ENCODE measurements at places on chromosomes 4 and X. TPM values are rescaled to one million over a fixed set of nuclear protein-coding genes. Genes with fewer than 3 reads are reported as not detected.
A peak's percentile ranks its signal among the peaks of the same experiment; 100 is the strongest.

GRCh38 chr4:108346818-108347210 lies 178.1 kb upstream of the LEF1 start:
- no peak overlapping the region for H3K27ac ChIP-seq
- no peak for DNase-seq
- H3K4me1 ChIP-seq = no peaks in the 10 kb centered on the region
- no peak overlapping the region for H3K4me3 ChIP-seq

- H3K36me3 ChIP-seq = no peaks in the 10 kb centered on the region
- no peak overlapping the region for H3K27ac ChIP-seq
- H3K4me1 ChIP-seq = no peaks in the 10 kb centered on the region
- DNase-seq = no peak
These were observed 1.9 kb downstream of the TRIM75 start for GRCh38 chr4:165055601-165056000.

DNA sequence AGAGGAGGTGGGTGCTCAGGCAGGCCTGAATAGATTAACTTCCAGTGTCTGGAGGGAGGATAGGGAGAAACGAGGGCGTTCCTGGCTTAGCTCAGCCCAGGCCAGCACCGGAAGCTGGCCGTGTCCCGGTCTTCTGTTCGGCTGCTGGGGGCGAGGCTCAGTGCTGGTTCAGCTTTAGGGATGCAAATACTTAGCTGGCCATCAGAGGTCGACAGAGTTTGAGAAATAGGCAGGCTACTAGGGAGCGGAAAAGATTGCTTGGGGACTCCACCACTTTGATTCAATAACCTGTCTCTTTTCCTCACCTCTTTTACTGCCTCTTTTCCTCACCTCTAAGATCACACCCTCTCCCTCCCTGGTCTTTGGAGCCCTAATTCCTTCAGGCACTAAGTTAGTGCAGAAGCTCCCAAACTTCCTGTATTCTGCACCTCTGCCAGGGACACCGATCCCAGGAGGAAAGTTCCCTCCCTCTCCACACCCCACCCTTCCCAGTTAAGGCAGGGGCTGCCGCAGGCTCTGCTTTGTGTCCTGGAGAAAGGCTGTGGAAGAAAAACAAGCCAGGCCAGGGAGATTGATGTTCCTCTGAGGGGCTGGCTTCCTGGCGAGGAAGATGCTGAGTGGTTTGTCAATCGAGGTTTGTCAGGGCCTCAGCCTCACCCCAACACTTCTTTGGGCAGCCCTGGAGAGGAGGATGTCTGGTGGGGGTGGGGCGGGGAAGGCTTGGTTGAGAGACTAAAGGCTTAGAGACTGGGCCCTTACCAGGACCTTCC lies 6.0 kb upstream of the EFNB1 start:
- H3K36me3 ChIP-seq = no peaks in the 10 kb centered on the region
- DNase-seq = peak; percentile 53
- no peaks in the 10 kb centered on the region for H3K27me3 ChIP-seq
- H3K4me1 ChIP-seq = no peaks in the 10 kb centered on the region
- no peak overlapping the region for H3K27ac ChIP-seq
- H3K4me3 ChIP-seq = no peak overlapping the region

DNA sequence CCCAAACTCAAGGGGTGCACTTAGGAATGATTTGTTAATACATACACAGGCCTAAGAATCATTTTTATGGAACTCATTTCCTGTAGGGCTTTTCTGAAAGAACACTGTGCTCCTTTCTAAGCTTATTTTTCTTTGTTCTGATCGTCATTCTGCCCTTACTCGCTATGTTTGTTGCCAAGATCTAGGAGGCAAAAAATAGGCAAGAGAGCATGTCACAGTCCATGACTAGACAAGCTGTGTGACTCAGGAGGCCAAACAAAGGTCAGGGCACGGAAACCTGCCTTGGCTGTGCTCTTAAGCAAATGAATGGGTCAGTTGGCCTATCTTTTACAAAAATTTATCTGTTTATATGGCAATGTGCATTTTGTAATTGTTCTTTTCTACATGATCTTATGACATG lies 42.5 kb upstream of the C1GALT1C1 start:
- H3K4me3 ChIP-seq = no peak overlapping the region
- DNase-seq = peak; percentile 51
- no peaks in the 10 kb centered on the region for H3K27me3 ChIP-seq

- H3K4me3 ChIP-seq = no peak overlapping the region
- H3K27me3 ChIP-seq = no peaks in the 10 kb centered on the region
- H3K4me1 ChIP-seq = no peaks in the 10 kb centered on the region
- H3K36me3 ChIP-seq = no peaks in the 10 kb centered on the region
These were observed 230.6 kb upstream of the SPRY1 start for GRCh38 chr4:123166023-123166422.

- H3K36me3 ChIP-seq = no peaks in the 10 kb centered on the region
- no peak overlapping the region for H3K27ac ChIP-seq
- DNase-seq = no peak
- no peaks in the 10 kb centered on the region for H3K27me3 ChIP-seq
- H3K4me1 ChIP-seq = no peaks in the 10 kb centered on the region
These were observed 406.6 kb downstream of the PCDH10 start for GRCh38 chr4:133555671-133556070.

GRCh38 chr4:27011401-27011800 lies 150.8 kb downstream of the STIM2 start:
- no peaks in the 10 kb centered on the region for H3K27me3 ChIP-seq
- no peaks in the 10 kb centered on the region for H3K36me3 ChIP-seq
- no peak overlapping the region for H3K27ac ChIP-seq
- no peak for DNase-seq
- no peaks in the 10 kb centered on the region for H3K4me1 ChIP-seq

DNA sequence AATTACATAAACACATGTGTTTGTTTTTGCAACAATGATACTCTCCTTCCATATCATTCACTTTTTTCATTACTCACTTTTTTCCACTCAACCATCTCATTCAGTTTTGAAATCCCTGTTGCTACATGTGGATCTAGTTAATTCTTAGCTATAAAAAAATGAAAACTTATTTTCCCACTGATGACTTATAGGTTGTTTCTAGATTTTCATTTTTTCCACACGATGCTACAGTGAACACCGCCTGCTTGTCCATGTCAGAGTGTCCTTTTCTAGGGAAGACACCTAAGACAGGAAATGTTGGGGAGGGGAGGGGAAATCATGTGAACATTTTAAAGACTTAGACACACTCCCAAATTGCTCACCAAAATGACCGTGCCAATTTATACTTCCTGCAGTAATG lies 70.2 kb downstream of the SUPT20HL2 start:
- H3K27me3 ChIP-seq = no peaks in the 10 kb centered on the region
- H3K36me3 ChIP-seq = no peaks in the 10 kb centered on the region
- H3K27ac ChIP-seq = no peak overlapping the region

GRCh38 chrX:78540171-78540570 lies 119.0 kb downstream of the RTL3 start:
- H3K4me3 ChIP-seq = no peak overlapping the region
- H3K27ac ChIP-seq = no peak overlapping the region
- no peaks in the 10 kb centered on the region for H3K4me1 ChIP-seq
- DNase-seq = no peak
- H3K36me3 ChIP-seq = no peaks in the 10 kb centered on the region

- DNase-seq = no peak
- H3K27me3 ChIP-seq = no peaks in the 10 kb centered on the region
- H3K27ac ChIP-seq = no peak overlapping the region
- no peaks in the 10 kb centered on the region for H3K4me1 ChIP-seq
These were observed 620.7 kb downstream of the SPRY1 start for GRCh38 chr4:124017185-124017785.

DNA sequence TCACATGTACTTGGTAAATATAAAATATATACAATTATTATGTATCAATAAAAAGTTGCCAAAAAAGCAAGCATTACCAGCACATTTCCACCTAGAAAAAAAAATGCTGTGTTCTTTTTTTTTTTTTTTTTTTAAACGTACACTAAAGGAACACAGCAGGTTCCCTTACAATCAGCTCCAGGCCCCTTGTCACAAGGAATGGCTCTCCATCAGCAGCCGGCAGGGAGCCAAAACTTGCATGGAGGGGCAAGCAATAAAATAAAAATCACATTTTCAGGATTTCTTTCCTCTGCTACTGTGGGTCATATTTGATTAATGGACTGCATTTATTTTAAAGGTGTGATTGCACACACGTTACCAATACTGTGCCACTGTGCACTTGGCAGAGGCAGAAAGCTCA lies 460.3 kb downstream of the GPAT3 start:
- no peaks in the 10 kb centered on the region for H3K4me1 ChIP-seq
- no peak for DNase-seq
- no peaks in the 10 kb centered on the region for H3K27me3 ChIP-seq
- H3K4me3 ChIP-seq = no peak overlapping the region

DNA sequence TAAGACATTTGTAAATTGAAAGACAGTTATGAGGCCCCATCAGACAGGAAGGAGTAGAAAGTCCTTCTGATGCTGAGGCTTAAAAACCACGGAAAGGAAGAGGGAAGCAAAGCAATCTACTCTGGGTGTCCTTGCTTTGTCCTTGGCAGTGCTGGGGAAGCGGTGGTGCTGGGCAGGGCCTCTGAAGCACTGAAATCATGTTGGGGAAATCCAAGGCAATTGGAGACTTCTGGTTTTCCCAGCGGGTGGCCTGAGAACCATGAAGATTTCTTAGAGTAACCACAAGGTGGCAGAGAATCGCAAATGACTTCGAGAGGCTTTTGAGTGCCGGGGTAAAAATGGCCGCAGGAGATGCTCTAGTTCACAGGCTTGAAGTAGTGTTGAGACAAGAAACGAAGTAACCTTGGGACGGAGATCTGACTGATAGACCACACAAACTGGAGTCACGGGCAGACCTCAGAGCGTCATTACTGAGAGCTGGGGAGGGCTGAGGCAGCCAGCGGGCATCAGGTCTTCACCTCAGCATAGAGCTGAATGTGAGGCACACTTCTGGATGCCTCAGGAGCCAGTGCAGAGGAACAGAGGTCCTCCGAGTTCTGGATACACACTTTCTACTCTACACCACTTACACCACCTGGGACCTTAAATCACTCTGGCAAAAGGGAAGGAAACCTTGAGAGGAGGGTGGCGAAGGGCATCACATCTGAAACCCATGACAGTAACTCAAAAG lies 130.7 kb upstream of the GPRIN3 start:
- no peak overlapping the region for H3K27ac ChIP-seq
- H3K36me3 ChIP-seq = no peaks in the 10 kb centered on the region
- no peak for DNase-seq
- no peaks in the 10 kb centered on the region for H3K4me1 ChIP-seq
- H3K4me3 ChIP-seq = no peak overlapping the region

DNA sequence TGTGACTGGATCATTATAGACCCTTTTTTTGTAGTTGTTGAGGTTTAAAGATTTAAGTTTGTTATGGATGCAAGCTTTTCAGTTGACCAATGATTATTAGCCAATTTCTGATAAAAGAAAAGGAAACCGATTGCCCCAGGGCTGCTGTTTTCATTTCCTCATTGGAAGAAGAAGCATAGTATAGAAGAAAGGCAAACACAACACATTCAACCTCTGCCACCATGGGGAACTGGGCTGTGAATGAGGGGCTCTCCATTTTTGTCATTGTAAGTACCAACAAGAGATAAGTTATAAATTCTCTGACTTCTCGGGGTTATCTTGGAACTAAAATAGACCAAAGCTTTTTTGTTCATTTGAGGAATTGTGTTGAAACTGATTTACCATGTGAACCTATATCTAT lies at the start of gene CYBB:
Gene CYBB (plus strand): TSS at position 203 of the 400 bp plus-strand sequence. CDS start 19 bp downstream, at position 222.
- H3K4me1 ChIP-seq = no peaks in the 10 kb centered on the region
- no peak for DNase-seq

GRCh38 chr4:153419029-153419428 lies 47.1 kb upstream of the TMEM131L start:
- no peak overlapping the region for H3K4me3 ChIP-seq
- no peak overlapping the region for H3K27ac ChIP-seq
- H3K36me3 ChIP-seq = no peaks in the 10 kb centered on the region
- H3K4me1 ChIP-seq = no peaks in the 10 kb centered on the region

GRCh38 chr4:71186566-71187403 lies 152.0 kb upstream of the SLC4A4 start:
- peak; percentile 26 for DNase-seq
- peak overlapping the region; percentile 50 for H3K4me3 ChIP-seq
- no peaks in the 10 kb centered on the region for H3K27me3 ChIP-seq
- no peaks in the 10 kb centered on the region for H3K4me1 ChIP-seq
- H3K36me3 ChIP-seq = no peaks in the 10 kb centered on the region
- no peak overlapping the region for H3K27ac ChIP-seq

DNA sequence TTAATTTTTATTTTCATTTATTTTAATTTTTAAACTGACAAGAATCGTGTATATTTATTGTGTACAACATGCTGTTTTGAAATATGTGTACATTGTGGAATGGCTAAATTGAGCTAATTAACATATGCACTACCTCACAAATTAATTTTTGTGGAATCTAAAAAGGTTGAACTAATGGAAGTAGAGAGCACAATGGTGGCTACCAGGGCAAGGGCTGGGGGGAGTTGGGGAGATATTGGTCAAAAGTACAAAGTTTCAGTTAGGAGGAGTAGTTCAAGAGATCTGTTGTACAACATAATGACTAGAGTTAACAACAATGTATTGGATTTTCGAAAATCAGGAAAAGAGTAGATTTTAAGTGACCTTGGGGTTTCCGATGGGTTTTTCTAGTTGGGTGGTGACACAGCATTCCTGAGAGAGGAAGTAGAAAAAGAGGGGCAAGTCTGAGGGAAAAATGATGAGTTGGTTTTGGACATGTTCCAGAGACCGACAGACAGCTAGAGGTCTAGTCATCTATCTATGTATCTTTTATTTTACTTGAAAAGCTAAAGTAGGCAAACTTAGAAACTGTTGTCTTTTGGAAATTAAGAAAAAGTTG lies 23.2 kb downstream of the APOO start:
- no peak for DNase-seq
- H3K4me3 ChIP-seq = no peak overlapping the region
- H3K36me3 ChIP-seq = no peaks in the 10 kb centered on the region
- H3K27me3 ChIP-seq = no peaks in the 10 kb centered on the region
- H3K27ac ChIP-seq = peak overlapping the region; percentile 27

DNA sequence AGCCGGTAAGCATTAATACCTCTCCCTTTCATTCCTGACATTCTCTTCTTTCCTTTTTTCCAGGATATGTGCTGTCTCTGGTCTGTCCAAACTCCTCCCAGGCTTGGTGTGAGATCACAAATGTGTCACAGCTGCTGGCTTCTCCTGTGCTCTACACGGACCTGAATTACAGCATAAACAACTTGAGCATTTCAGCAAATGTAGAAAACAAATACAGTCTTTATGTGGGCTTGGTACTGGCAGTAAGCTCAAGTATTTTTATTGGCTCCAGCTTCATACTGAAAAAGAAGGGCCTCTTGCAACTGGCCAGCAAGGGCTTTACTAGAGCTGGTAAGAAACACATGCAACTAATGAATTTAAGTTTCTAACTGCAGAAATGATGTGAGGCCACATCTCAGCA lies 8.4 kb downstream of the NIPAL1 start:
- no peak for DNase-seq
- no peak overlapping the region for H3K4me3 ChIP-seq
- H3K27me3 ChIP-seq = no peaks in the 10 kb centered on the region
- no peaks in the 10 kb centered on the region for H3K36me3 ChIP-seq
- no peak overlapping the region for H3K27ac ChIP-seq
- no peaks in the 10 kb centered on the region for H3K4me1 ChIP-seq

The ACOT9 gene
- total RNA-seq = 42.5 TPM

The ASB9 gene
- total RNA-seq = 3.2 TPM

The C1QTNF7 gene
- 6.1 TPM for total RNA-seq

The CXCL3 gene
- total RNA-seq = 0.62 TPM

The DDIT4L gene
- 1.4 TPM for total RNA-seq

The RHOXF1 gene
- not detected for total RNA-seq

The PNMA3 gene
- total RNA-seq = 4.8 TPM

Data from uterus (tissue), 4 donors.